Anterior cingulate cortex (tissue), 58 donors: ENCODE measurements at places on chromosomes 7 and 10.

DNA sequence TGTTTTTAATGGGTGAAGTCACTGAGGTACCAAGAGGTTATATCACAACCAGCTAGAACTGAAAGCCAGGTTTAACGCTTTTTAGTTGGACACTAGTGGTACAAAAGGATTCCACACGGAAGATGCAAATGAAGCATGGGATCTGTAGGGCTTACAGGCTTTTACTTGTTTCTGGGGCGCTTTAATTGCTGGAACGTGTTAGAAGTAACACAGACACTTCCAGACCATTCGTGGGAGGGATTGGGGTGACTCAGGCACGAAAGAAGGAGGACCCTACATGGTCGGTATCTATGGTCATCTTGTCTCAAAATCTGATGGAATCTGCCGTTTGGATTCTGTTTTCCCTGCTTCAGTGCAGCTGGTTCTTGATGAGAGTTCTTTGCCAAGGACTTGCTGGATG is 1.0 kb downstream of the YKT6 start:
- no peak for DNase-seq

GRCh38 chr7:150805864-150806263 is 5.3 kb downstream of the TMEM176A start:
- no peak for DNase-seq

DNA sequence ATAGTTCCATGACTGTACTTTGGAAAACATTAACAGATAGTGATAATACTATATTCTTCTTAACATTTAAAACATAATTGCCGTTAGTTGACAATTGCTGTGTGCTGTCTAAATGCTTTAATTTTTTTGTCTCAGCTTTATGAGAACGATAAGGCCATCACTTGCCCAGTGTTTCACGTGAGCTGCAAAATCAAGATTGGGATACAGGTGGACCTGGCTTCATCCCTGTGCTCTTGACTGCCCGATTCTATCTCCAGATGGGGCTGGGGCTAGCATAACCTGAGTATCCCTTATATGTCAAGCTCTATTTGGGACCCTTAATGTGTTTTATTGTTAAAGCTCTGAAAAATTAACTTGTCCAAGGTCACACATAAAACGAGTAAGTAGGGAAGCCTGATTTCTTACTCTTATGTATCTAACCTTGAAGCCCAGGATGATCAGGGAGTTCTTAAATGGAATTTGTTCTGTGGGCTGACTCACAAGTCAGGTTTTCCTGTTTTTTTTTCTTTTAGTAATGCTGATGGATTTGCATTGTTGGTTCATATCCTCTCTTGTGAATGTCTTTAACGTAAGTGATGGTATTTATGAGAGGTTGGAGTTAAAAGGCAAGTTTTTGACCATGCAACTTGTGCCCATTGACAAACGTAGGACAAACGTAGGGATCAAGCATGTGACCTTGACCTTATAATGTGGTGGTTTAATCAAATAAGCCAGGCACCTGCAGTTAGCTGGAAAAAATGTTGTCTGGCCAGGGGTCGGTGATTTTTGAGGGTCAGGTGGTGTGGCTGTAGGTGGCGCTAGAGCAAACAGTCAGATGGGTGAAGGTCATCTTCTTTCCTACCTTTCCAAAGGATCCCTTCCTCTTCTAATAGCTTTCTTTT is 3.6 kb downstream of the PRKAR2B start:
- DNase-seq, result no peak

DNA sequence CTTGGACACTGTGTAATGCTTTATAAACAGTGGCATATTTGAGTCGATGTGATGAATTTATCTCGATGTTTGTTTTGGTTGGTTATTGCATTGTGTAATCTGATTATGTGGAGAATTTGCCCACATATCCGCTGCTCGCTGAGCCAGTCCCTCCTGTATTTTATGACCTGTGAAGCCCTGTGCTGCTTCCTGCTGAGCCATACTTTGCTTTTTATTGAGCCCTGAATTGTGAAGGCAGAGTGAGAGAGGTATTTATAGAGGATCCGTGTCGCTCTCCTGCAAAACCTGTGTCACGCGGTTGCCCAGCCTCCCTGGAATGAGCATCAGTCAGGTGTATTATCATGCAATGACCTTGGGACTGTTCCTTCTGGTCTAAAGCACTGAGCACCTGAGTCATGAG is 253.7 kb downstream of the ARHGAP21 start:
- DNase-seq, result no peak

GRCh38 chr7:127934711-127935110 is 96.5 kb downstream of the LRRC4 start:
- DNase-seq, result no peak

GRCh38 chr7:8296362-8296659 is 34.3 kb upstream of the ICA1 start:
- DNase-seq, result no peak

- peak; percentile 64 for DNase-seq
Observed at GRCh38 chr7:92717993-92718716, 118.2 kb downstream of the CDK6 start.

DNA sequence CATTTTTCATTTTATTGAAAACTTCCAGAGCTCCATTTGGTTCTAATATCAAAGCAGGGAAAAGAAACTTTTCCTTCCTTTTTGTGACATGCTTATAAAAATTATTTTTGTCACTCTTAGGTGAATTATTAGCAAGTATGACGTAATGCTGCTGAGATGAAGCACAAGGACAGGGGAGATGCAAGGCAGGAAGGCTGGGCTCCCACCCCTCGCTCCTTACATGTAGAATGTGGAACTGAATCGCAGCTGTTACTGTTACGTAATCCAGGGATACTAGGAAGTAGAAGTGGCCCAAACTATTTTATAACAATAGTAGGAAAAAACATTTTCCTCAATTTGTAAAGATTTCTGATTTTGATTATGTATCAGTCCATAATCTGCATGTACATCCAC is 17.1 kb upstream of the GTPBP4 start:
- DNase-seq, result no peak

DNA sequence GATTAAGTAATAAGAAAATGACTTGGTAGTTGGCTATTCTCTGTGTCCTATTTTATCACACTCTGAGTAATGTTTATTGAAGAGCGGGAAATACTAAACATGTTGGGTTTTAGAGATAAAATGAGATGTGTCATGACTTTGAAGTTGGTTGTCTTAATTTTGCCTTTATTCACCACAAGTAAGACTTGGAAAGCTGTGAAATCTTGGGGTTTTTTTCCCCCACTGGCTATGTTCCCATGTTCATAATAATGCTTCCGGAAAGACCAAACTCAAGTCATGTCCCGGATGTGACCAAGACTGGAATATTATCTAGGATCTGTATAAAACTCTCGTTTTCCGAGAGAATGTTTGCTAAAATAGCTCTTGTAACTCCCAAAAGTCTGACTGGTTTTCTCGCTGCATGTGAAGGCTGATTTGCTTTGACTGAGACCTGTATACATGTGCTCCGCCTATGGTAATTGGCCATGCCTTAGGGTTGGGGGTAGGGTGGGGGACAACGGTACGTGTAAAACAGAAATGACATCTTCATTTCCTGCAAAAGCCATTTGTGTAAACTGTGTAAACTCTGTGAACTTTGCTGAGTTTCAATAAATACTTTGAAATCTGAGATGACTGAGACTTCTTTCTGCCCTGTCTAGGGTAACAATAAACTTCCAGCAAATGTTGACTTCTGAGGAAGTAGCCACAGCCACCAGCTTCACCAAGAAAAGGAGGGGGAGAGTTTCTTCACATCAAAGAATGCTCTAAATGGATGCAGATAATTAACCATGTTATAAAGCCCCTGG is 169.6 kb downstream of the ZNF365 start:
- DNase-seq, result no peak

GRCh38 chr7:43484678-43485395 is 98.1 kb upstream of the STK17A start:
- DNase-seq, result no peak

DNA sequence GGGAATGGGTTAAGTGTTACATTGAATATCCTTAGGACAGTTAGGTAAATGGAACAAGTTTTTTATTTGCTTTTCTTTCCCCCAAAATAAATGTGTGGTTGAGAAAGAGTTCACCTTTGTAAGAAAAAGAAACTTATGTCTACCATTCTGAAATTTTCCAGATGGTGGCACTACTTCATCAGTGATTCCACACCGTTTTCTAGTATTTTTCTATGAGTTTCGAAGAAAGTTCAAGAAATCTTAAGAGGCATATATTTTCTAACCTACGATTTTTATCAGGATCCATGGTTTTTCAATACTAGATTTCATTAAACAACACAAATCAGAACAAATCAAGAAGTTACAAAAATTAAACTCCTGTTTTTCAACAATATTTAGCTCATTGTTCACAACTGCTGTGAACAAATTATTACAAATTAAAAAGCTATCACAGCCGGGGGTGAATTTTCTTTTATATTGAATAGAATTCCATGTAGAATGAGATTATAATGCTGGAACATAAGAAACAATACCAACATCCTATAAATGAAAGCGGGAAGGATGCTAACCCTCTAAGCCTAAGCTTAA is 163.1 kb upstream of the NPVF start:
- no peak for DNase-seq

DNA sequence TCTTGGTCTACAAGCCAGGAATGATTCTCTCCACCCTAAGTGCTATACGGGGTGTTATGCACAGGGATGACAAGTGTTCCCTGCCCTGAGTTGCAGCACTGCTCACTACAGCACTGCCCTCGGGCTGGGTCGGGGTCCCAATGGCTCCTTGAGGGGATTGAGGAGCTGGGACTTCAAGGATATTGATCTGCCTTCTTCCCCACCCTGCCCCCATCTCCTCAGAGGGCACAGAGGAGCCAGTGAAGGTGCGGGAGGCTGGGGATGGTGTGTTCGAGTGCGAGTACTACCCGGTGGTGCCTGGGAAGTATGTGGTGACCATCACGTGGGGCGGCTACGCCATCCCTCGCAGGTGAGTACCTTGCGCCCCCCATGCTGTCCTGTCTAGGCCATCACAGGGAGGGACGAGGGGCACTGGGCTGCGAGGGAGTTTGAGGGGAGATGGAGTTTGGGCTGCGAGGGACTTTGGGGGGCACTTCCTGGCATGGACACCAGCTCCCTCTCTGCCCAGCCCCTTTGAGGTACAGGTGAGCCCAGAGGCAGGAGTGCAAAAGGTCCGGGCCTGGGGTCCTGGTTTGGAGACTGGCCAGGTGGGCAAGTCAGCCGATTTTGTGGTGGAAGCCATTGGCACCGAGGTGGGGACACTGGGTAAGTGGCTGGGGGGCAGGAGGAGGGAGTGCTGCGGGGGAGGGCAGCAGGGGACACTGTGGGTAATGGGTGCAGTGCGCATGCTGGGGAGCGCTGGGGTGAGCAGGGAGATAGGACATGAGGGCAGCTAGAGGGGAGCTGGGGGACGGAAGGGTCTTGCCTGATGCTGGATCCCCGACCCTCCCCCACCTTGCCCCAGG is 10.3 kb downstream of the FLNC start:
- no peak for DNase-seq

GRCh38 chr7:48102530-48102929 is 13.5 kb downstream of the UPP1 start:
- DNase-seq, result no peak

DNA sequence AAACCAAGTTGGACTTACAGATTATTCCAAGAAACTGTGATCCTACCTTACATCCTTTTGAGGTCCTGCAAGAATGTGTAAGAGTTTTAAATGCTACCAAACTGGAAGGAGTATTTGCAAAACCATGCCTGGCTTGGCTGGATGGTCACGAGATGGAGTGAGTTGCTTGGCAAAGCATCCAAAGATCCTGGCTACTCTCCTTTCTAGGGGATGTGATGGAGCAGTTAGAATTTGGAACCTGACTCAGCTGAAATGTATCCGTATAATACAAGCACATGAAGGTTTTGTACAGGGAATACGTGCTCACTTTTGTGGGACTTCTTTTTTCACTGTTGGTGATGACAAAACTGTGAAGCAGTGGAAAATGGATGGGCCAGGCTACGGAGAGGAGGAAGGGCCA is 13.3 kb upstream of the SYPL1 start:
- DNase-seq, result no peak

DNA sequence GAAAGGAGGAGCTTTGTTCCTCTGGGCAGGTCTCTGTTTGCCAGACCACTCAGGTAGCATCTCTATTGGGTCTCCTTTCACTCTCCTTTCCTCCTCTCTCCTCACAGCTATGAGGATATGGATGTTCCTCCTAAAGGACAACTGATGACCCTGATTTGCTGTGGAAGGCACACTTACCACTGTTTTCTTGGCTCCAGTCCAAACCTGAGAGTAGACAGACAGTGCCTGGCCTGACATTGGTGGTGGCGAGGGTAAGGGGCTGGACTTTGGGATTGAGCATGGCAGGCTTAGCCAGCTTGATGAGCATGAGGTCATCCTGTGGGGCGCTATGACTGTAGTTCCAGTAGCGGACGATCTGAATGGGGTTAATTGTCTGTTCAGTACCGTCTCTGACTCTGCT is 3.6 kb downstream of the PRSS37 start:
- DNase-seq, result no peak

GRCh38 chr10:48285710-48286109 is 11.2 kb upstream of the FRMPD2 start:
- DNase-seq, result no peak

DNA sequence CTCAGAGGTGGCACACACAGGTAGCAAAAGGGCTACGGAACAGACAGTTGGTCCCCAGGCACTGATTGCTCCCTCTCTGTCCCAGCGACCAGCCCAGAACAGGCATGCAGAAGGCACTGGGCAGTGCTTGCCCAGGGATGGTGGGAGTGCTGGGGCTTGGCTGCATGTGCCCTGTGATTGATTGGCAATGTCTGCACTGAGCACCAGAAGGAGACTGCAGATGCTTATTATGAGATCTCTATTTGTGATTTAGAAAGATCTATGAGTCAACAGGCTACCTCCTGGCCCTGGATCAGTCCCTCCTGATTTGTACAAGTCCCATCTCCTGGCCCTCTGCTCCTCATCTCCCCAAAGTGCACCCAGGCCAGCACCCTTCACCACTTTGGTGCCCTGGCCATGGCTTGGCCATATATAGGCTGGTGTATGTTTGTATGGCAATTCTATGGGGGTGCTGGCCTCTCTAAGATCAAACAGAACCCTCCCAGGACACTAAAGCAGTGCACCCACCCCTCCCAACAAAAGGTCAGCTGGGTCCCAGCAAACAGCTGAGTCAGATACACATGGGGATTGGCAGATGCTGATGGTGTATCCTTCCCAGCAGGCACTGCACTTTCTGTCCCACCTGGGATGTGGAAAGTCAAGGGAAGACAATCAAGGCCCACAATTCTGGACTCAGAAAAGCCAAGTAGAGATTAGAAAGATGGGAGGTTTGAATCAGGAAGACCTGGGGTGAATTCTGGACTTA is 30.9 kb downstream of the CAMK2B start:
- DNase-seq, result no peak

GRCh38 chr10:124033887-124034218 is 59.5 kb downstream of the CHST15 start:
- DNase-seq, result no peak

- no peak for DNase-seq
Observed at GRCh38 chr10:74912182-74912581, 85.8 kb downstream of the KAT6B start.

- no peak for DNase-seq
Observed at GRCh38 chr7:151131592-151132293, 35.8 kb downstream of the GBX1 start.

DNA sequence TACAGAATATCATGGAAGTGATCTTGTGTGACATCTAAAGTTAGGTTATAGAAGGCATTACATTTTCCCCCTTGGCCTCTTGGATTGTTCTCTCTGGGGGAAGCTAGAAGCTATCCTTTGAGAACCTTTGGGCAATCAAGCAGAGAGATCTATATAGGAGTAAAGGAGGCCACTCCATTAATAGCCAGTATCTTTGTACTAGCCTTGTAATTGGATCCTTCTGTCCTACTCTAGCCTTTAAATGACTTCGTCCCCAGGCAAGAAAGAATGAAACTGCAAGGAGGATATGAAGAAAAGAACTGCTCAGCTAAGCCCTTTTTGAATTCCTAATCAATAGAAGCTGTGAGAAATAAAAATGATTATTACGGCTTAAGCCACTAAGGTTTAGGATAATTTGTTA is 230.9 kb downstream of the AGMO start:
- DNase-seq, result no peak
